ENCODE measurements at places on chromosomes 12 and 14.

DNA sequence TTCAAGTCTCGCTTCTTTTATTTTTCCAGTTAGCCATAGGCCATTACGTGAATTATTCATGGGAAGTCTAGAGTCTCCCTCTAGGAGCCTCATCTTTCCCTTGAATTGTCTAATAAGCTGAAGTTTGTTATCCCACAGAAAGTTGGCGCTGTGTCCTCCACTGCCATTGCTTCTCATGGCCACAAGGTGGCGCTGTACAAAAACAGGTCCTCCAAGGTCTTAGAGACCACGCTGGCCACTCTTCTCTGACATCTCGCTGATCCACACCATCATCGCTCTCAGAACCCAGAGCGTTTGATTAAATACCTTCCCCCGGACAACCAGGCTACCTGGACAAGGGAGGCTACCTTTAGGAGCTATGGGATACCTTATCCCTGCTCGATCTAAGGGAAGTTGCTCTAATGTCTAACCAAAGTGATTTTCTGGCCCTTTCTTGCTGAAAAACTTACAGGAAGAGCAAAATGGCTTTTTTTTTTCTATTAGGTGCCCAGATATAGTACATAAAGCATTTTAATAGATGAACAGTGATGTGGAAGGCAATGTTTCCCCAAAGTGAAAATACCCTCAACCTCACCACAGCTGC is 110.0 kb downstream of the CCDC60 start:
- DNase-seq, result peak; percentile 22

DNA sequence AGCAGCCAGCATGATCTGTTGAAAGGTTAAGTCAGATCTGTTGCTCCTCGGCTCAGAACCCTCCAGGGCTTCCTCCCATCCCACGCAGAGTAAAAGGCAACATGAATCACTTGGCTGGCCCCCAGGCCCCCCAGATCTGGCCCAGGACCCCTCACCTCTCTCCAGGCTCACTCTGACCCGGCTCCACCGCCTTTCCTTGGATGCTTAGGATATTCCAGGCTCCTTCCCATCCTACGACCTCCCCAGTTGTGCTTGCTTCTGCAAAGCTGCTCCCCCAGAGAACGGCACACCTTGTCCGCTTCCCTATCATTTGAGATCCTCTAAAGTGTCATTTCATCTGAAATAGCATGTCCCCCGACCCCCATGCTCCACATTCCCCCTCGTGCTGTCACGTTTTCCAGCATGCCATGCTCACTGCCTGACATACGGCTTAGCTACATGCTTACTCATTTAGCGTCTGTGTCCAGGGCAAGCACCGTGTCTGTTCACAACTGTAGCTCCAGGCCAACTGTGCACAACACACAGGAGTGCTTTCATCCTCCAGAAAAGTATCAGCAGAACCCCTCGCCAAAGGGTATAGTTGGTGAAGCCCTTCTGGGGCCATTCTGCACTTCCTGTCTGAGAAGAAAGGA is 33.6 kb upstream of the BDKRB2 start:
- no peak for DNase-seq

- peak; percentile 80 for DNase-seq
Observed at GRCh38 chr12:120356567-120357030, 12.4 kb downstream of the MSI1 start.

- no peak for DNase-seq
Observed at GRCh38 chr14:20550926-20551325, 9.9 kb downstream of the RNASE9 start.

GRCh38 chr14:33567023-33567728 is 383.7 kb downstream of the EGLN3 start:
- no peak for DNase-seq

DNA sequence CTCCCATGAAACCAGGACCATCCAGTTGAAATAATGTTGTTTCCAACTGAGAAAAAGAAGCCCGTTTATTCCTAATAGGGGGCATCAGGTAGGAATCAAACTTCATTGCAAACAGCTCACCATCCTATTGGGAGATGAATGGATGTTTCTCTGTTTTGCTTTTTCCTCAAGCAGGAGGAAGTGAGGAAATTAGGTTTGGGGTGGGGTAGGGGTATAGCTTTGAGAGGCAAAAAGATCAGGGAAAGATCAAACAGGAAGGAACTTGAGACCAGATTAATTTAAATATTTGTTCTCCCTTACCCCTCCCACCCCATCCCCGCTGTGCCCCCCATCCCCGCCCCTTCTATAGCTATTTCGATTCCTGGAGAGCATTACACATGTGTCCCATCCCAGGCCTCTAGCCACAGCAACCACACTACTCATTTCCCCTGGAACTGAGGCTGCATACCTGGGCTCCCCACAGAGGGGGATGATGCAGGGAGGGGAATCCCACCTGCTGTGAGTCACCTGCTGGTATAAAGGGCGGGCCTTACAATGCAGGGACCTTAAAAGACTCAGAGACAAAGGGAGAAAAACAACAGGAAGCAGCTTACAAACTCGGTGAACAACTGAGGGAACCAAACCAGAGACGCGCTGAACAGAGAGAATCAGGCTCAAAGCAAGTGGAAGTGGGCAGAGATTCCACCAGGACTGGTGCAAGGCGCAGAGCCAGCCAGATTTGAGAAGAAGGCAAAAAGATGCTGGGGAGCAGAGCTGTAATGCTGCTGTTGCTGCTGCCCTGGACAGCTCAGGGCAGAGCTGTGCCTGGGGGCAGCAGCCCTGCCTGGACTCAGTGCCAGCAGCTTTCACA is at the start of gene IL23A:
Gene IL23A (plus strand): TSS at position 577 of the 850 bp plus-strand sequence. CDS start 161 bp downstream, at position 738.
- peak; percentile 91 for DNase-seq

- no peak for DNase-seq
Observed at GRCh38 chr14:96191353-96191752, 13.3 kb upstream of the BDKRB2 start.

DNA sequence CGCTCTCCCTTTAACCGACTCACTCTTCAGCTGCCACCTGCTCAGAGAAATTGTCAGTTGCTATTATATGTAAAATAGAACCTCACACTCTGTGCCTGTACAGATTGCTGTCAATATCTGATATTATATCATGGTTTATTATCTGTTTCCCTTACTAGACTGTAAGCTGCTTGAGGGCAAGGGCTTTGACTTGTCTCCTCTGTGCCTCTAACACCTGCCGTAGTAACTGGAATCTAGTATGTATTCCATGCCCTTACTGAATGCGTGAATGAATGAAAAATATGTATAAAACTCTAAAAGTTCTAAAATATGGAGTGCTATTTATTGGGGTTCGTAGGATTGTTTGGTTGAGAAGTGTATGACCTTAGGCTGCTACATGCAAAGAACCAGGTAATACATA is 1.7 kb upstream of the CD69 start:
- no peak for DNase-seq

- DNase-seq, result no peak
Observed at GRCh38 chr14:105495101-105495989, 4.3 kb downstream of the TEDC1 start.

- DNase-seq, result no peak
Observed at GRCh38 chr14:100902295-100903133, 1.0 kb downstream of the RTL1 start.

- DNase-seq, result no peak
Observed at GRCh38 chr14:74364271-74364880, 16.1 kb downstream of the VRTN start.

- DNase-seq, result no peak
Observed at GRCh38 chr12:129753586-129753985, 150.2 kb downstream of the TMEM132D start.

- DNase-seq, result no peak
Observed at GRCh38 chr12:15716581-15716980, 72.6 kb downstream of the EPS8 start.

DNA sequence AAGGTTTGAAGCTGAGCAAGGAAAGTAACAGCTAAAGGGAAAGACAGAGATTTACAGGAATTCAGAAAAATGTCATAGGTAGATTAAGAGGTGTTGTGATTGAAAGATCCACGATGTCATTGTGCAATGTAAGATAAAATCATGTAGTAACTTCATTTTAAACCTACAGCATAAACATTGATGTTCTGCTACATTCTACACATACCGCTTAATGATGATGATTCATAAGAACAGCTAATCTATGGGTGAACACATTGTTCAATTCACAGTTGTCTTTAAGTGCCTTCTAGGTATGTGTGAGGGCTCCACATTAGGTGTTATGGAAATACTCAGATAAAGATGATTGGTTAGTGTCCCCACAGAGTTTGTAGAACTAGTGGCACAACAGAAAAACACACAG is 170.9 kb downstream of the GRIP1 start:
- no peak for DNase-seq

- DNase-seq, result peak; percentile 71
Observed at GRCh38 chr12:95548539-95549391, 2.5 kb downstream of the USP44 start.

- no peak for DNase-seq
Observed at GRCh38 chr12:3250034-3250433, 172.9 kb downstream of the TSPAN9 start.

GRCh38 chr12:3520711-3521110 is 29.7 kb downstream of the PRMT8 start:
- no peak for DNase-seq

DNA sequence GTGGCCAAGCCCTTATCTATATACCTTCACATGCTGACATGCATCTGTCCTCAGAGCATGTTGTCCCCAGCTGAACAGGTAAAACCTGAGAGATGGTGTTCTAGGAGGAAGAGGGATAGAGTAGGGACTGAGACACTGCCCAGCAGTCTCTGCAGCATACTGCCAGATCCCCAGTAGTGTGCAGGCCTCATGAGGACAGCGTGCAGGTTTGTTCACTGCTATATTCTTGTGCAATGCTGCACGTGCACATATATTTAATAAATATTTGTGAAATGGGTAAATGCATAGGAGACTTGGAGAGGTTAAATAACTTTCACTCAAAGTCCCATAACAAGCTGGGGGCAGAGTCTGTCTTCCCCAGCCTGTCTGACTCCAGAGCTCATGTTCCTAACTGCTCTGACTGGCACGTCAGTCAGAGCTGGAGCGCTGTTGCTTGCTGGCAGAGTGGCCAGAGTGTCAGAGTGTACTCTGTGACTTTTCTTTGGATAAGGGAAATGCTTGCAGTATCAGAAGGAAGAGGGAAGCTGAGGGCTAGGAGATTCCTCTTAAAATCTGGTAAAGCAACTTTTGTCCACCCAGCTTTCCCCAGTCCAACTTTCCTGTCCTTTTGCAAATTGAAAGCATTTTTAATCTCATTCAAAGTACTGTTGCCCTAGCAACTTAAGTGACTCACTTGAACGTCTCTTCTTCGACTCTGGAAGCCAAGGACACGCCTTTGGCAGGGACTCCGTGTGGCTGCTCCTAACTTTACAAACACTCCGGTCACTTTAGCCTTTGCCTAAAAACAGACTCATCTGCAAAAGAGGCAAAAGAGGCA is 14.9 kb upstream of the POLR3B start:
- no peak for DNase-seq

- no peak for DNase-seq
Observed at GRCh38 chr14:97993508-97994019, 1196.4 kb downstream of the VRK1 start.

DNA sequence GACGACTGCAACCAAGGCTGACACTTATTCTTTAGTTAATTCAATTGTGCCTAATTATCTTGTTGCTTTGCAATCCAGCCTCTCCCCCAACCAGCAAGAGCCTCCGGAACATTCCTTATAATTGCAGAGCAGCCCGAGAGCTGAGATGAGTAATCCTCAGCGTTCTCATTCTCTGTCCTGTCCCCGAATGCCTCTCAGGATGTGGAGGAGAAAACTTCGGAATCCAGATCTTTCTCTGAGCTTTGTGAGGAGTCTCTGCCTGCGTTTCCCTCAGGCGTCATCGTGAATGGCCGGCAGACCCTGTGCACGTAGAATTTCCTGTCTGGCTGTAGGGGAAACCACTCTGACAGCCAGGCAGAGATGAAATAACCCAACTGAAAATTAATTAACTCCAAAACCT is 160.5 kb upstream of the DIO3 start:
- DNase-seq, result no peak

DNA sequence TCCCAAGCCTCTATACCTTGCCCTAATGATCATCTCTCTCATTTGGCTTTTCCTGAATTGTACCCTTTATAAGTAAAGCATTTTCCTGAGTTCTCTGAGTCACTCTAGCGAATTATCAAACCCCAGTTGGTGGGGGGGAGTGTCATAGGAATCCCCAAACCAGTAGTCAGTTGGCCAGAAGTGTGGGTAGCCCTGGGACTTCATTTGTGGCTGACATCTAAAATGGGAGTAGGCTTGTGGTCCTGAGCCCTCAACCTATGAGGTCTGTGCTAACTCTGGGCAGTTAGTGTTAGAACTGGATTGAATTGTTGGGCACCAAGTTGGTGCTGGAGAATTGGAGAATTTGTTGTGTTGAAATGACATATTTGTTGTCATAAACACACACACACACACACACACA is 91.3 kb downstream of the BBS10 start:
- no peak for DNase-seq

- DNase-seq, result no peak
Observed at GRCh38 chr12:57753756-57754337, 1.1 kb upstream of the MARCHF9 start.

DNA sequence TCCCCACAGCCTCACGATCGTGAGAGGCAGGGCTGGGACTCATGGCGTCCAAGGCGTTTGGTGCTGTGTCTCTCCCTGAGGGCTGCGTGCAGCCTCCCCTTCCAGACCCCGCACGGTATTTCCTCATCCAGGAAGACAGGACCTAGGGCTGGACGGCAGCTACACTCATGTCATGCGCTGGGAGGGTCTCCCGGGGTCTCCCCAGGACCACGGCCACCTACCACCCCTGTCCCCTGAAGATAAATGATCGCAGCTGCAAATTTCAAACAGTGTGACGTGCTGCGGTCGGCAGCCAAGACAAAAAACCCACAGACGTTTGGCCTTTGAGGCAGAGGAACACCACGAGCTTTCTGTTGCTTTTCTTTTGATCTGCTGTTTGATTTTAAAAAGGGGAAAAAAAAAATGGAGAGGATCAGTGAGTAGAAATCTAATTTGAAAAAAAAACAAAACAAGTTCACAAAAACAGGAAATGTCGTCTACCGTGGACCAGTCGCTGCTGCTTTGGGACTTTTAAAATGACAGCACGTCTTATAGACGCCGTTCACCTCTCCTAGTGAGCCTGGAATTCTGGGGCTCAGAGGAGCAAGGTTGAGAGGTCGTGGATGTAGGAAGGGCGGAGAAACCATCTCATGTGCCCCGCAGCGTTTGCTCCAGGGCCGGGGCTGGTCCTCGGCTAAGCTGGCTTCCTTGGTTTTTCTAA is 237.6 kb downstream of the SLC41A2 start:
- peak; percentile 59 for DNase-seq

DNA sequence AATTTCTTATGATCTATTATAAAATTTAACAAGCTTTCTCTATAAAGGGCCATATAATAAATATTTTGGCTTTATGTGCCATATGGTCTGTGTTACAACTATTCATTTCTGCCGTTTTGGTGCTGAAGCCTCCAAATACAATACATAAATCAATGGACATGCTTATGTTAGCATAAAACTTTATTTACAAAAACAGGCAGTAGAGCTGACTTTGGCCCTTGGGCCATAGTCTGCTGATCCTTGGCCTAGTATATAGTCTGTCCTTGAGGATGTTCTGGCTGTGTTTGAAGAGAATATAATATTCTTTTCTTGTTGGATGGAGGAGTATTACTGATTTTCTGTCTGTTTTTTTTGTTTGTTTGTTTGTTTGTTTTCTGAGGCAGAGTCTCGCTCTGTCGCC is 81.6 kb downstream of the SPATS2 start:
- DNase-seq, result no peak

Data from stimulated activated CD4-positive, alpha-beta T cell treated with anti-CD3 and anti-CD28 coated beads, Interleukin-4, amount 100 ng/mL, for 24 hours (primary cell).